ENCODE measurements at places on chromosomes 16 and 17.

DNA sequence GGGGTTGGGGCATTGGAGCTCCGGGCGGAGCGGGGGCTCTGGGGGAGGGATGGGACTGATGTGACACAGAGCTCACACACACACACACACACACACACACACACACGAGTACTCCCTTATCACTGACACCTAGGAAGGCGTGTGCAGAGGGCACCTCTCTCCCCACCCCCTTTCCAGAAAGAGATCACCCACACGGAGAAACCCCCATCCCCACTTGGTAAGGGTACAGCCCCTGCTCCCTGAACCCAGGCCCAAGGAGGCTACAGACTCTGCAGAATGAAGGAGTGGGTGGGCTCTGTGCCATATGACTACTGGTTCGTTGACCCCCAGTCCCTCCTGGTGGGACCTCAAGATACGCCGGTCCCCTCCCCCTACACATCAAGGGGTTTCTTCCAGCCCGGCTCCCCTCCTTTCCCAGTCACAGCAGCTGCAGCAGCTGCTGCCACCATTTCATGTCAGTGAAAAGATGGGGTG lies 8.7 kb upstream of the ARHGAP23 start:
- no peak for DNase-seq

DNA sequence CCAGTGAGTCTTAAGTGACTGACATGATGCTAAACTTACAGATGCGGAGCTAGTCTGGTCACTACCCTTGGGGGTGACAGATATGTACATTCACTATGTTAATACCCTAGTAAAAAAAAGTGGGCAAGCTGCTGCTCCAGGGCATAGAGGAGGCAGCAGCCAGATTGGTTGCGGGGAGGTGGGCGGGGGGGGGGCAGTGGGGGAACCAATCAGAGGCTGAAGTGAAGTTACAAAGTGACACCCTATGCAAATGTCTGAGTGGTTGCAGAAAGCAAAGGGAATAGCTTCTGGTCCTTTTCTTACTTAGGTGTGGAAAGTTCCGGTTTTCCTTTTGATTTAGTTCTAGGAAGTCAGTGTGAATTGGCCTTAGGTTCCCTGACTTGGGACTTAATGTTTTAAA lies 12.1 kb downstream of the NDEL1 start:
- no peak for DNase-seq

DNA sequence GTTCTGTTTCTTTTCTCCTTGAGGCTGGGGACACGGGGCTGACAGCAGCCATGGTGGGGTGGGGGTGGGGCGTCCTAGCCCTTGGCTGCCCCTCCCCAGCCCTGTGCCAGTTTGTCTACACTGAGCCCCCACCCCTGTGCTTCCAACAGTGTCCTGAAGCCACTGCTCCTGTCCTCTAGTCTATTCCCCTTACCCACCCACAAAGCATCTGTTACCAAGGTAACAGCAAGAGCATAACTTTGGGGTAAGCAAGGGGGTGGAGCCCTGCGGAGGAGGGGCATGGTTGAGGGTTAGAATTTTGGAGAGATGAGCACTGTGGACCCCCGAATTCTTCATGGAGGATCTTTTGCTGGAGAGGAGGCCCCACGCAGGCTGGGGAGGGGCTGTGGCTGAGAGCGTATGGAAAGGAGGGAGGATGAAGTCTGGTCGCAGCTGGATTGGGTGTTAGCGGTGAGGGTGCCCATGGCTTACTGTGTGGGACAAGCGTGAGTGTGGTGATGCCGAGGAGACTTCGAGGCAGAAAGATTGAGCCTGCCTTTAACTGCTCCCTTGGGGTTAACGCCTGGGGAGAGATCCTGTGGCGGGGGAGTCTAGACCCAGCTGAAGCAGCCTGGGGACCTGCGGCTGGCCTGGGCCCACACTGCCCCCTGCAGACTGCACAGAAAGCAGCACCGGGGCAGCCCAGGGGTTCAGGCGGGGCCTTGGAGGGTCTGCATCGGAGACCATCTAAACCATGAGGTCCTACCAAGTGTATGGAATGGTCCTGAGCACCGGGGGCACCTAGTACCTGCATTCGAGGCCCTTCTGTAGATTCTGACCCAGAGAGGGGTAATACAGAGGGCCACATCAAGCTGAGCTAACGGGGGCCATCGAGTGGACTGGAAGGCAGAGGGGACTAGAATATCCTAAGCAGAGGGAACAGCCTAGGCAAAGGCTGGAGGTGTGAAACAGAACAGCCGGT lies 6.1 kb upstream of the STAC2 start:
- no peak for DNase-seq

- no peak for DNase-seq
Observed at GRCh38 chr17:43438626-43439025, 39.8 kb downstream of the ARL4D start.

DNA sequence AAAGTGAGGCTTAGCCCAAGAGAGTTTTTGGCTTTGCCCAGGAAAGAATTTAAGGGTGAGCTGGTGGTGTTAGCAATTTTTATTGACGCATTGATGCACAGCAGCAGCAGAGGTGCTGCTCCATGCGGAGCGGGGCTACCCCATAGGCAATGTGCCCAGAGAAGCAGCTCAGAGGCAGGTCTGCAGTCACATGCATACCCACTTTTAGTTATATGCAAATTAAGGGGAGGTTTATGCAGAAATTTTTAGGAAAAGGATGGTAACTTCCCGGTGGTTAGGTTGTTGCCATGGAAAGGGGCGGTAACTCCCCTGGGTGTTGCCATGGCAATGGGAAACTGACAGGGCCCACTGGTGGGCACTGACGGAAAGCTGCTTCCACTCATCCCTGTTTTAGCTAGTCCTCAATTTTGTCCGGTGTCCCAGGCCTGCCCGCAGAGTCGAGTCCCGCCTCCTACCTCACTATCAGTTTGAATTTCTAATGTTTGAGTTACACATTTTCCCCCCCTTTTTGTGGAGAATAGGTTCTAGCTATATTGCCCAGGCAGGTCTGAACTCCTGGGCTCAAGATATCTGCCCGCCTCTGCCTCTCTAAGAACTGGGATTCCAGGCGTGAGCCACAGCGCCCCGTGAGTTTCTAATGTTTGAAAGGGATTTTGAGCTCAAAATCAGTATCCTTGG lies 10.4 kb upstream of the GJD3 start:
- no peak for DNase-seq

- DNase-seq: no peak
Observed at GRCh38 chr17:77479372-77480198, 338.8 kb downstream of the SEC14L1 start.

- no peak for DNase-seq
Observed at GRCh38 chr17:73064084-73064938, 28.2 kb downstream of the SLC39A11 start.

GRCh38 chr17:66625311-66625767 lies 209.6 kb upstream of the CACNG5 start:
- DNase-seq: no peak

DNA sequence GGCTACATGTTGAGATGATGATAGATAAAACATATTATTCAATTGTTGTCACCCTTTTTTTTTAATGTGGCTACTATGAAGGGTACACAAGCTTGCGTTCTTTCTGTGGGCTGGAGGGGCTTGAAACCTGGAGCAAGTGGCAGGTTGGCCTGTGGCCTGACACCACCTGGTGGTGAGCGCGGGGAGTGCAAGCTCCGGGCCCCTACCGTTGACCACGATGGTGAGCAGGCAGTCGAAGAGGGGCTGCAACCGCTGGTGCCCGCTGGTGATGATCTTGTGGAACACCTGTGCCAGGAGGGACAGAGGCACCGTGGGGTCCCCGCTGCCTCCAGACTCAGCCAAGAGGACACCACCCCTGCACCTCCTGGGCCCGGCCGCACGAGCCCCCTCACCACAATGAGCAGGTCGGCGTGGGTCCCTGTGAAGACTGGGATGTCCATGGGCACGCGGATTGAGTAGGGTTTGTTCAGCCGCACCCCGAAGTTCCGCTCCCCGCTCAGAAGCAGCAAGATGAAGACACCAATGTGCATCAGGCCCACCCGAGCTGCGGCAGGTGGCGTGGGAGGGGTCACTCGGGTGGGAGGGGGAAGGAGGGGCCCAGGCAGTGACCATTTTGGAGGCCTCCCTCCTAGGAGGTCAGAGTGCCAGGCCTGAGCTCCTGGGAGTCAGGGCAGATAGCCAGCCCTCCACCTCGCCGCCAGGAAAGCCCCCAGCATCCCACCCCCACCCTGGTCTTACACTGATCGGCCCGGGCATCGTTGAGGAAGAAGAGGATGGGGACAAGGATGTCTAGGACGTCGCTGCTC lies 14.4 kb downstream of the HID1 start:
- DNase-seq: no peak

- DNase-seq: no peak
Observed at GRCh38 chr17:542943-543342, 171.7 kb downstream of the VPS53 start.
